ENCODE measurements at places on chromosomes 1 and 21. TPM values are rescaled to one million over a fixed set of nuclear protein-coding genes. Genes with fewer than 3 reads are reported as not detected.
A peak's percentile ranks its signal among the peaks of the same experiment; 100 is the strongest.

GRCh38 chr1:228263636-228264035, 55.8 kb downstream of the OBSCN start:
- no peak overlapping the region for H3K4me3 ChIP-seq
- no peak for DNase-seq
- H3K27ac ChIP-seq: no peak overlapping the region
- H3K36me3 ChIP-seq: no peaks in the 10 kb centered on the region

GRCh38 chr1:50860256-50860655, 99.8 kb downstream of the FAF1 start:
- DNase-seq: no peak
- H3K4me1 ChIP-seq: no peaks in the 10 kb centered on the region
- no peak overlapping the region for H3K27ac ChIP-seq

GPR3 gene
- 0.19 TPM for total RNA-seq

ANKRD34A gene
- total RNA-seq: 0.24 TPM

DNA sequence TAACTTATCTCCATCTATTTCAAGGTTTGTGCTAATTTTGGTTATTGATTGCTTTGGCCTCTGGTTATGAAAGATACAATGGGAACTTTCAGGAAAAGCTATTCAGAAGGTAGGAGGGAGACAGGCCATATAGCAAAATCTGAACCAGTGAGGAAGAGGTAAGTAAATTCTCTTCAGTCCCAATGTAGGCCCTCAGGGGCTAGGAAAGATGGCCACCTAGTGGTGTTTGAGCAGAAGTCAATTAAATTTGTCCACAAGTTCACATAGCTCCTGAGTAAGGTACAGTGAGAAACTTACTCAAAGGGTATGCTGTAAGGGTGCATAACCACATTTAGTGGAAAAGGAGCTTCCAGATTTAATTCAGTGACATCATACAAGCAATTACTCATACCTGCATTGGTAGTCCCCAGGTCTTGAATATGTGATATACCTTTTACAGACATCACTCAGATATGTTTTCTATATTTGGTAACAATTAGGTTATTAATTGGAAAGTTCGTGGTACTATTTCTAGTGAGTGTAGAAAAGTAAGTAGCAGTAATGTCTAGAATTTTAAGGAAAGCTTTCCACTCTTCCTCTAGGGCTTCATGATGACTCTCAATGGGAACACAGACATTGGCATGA, 21.4 kb upstream of the FMO1 start:
- peak; percentile 52 for DNase-seq
- H3K27me3 ChIP-seq: no peaks in the 10 kb centered on the region
- no peaks in the 10 kb centered on the region for H3K4me1 ChIP-seq
- no peak overlapping the region for H3K4me3 ChIP-seq

DNA sequence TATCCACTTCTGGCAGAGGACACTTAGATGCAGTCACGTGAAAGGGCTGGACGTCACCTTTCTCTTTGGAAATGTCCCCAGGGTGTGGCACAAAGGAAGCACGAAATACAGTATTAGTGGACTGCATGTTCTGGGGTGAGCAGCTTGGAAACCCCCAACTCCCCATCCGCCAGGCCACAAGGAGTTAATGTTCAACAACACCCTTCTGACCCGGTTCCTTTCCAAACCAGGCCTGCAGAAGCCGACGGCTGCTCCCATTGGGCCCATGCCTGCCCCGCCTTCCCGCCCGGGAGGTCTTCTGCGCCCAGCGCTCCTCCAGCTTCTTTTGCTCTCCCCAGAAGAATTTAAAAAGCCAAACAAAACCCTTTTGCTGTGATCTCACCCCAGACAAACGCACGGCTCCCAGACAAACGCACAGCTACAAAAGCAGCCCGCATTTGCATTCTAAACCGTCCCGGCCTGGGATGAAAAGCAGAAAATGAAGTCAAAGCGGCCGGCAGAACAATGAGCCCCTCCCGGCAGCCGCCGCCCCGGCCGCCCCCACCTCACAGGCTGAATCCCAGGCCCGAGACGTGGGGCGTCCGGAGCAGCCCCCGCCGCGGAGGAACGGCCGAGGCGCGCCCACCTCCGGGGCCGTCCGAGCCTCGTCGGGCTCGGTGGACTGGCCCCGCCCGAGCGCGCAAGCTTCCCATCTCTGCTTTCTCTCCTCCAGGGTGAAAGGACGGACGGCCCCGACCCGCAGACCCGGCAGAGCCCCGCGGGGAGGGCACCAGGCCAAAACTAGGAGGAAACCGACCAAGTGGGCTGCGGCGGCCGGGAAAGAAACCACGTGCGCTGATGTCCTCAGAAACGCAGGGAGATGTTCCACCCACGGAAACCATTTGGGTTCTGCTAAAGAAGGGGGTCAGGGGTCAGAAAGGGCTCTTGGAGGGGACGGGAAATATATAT, 101.9 kb downstream of the PLPP3 start:
- peak overlapping the region; percentile 80 for H3K27ac ChIP-seq
- peak; percentile 66 for DNase-seq
- H3K4me1 ChIP-seq: peaks cover 12% of the 10 kb centered on the region
- no peak overlapping the region for H3K4me3 ChIP-seq
- no peaks in the 10 kb centered on the region for H3K36me3 ChIP-seq
- no peaks in the 10 kb centered on the region for H3K27me3 ChIP-seq

GRCh38 chr1:8384577-8384976, 66.7 kb downstream of the SLC45A1 start:
- no peaks in the 10 kb centered on the region for H3K27me3 ChIP-seq
- no peaks in the 10 kb centered on the region for H3K36me3 ChIP-seq
- DNase-seq: no peak
- H3K27ac ChIP-seq: peak overlapping the region; percentile 53

- no peak for DNase-seq
- no peaks in the 10 kb centered on the region for H3K27me3 ChIP-seq
- H3K27ac ChIP-seq: no peak overlapping the region
- no peaks in the 10 kb centered on the region for H3K36me3 ChIP-seq
- H3K4me1 ChIP-seq: no peaks in the 10 kb centered on the region
- no peak overlapping the region for H3K4me3 ChIP-seq
These were observed 159.0 kb upstream of the ZNHIT6 start for GRCh38 chr1:85867189-85867588.

DNA sequence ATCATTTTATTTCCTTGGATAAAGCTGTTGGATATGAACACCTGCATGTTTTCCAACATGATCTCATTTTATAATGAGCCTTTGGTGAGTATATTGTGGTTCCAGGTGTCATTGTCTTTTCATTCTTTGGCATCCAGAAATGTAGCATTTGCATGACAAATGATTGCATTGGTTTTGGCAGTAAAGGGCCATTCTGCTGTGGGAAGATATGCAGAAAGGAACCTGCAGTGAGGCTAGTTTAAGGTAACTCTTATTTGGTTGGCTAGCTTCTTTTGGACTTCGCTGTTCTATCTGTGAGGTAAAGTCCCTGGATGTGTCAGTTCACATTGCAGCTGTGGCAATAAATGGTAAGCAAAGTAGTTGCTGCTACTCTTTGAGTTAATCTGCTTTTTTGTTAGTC, 343.0 kb downstream of the AMY1C start:
- no peaks in the 10 kb centered on the region for H3K36me3 ChIP-seq
- no peak overlapping the region for H3K27ac ChIP-seq
- no peak overlapping the region for H3K4me3 ChIP-seq
- DNase-seq: no peak

DNA sequence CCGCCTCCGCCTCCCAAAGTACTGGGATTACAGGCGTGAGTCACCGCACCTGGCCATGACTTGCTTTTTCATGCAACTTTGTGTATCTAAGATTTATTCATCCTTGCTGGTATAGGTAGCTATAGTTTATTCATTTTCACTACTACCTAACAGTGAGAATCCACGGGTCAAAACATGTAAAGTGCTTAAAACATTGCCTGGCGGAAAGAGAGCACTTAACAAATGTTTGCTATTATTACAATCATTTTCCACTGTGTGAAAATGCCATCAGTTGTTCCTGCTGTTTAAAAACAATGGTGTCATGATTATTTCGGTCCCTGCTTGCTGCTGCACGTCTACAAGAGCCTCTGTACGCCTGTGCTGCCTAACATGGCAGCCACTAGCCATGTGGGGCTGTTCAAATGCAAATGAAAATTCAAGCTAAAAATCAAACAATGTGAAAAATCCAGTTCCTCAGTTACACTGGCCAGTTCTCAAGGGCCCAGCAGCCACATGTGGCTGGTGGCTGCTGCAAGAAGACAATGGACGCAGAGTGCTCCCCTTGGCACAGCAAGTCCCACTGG, 65.1 kb downstream of the CLSTN1 start:
- H3K4me1 ChIP-seq: no peaks in the 10 kb centered on the region
- no peaks in the 10 kb centered on the region for H3K27me3 ChIP-seq
- no peak overlapping the region for H3K4me3 ChIP-seq

- no peak overlapping the region for H3K4me3 ChIP-seq
- no peaks in the 10 kb centered on the region for H3K4me1 ChIP-seq
- no peak for DNase-seq
- H3K27me3 ChIP-seq: no peaks in the 10 kb centered on the region
These were observed 68.7 kb upstream of the VAMP3 start for GRCh38 chr1:7702365-7702764.

GRCh38 chr1:175225805-175226129, 33.2 kb upstream of the KIAA0040 start:
- H3K36me3 ChIP-seq: no peaks in the 10 kb centered on the region
- H3K27me3 ChIP-seq: no peaks in the 10 kb centered on the region
- H3K4me3 ChIP-seq: no peak overlapping the region
- no peak for DNase-seq
